CD4-positive, alpha-beta memory T cell (primary cell): ENCODE measurements at places on chromosomes 7 and 10.

DNA sequence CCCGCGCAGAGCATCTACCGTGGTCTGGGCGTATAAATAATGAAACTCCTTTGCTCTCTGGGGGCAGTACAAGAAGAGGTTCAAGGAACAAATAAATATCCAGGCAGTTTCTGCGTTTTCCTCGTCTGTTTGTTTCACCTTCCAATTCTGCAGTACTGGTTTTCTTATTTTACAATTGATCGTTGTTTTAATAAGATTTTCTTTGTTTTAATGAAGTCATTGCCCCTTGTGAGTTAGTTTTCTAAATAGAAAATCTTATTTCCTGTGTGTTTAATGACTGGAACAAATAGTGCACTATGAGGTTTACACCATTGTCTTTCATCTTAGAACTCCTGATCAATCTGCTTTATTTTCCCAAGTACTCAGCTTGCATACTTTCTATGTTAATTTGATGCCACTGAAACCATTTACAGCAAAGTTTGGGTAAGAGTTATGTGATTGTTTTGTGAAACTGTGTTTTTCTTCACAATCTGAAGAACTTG is 1.2 kb downstream of the PLEKHA1 start:
- no peak for DNase-seq

GRCh38 chr7:51647931-51648351 is 331.3 kb upstream of the COBL start:
- DNase-seq: no peak

- DNase-seq: no peak
Observed at GRCh38 chr10:71429304-71429703, 32.6 kb downstream of the CDH23 start.

DNA sequence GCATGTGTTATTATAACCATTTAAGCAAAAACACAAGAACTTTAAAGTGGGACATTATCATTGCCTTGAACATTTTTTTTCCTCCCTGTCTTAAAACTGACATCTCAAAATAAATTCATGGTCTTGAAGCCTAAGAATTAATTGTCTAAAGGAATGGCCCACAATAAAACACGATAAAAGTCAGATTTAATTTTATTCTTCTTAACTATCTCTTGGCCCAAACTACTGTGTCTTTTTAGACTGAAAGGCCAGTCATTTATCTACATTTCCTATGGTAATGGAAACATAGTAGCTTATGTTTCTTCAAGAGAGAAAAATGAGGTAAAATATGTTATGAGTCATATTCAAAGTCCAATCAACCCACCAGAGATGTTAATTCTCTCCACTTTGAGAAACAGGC is 24.4 kb upstream of the ETV1 start:
- no peak for DNase-seq

GRCh38 chr10:17906002-17906401 is 45.7 kb upstream of the SLC39A12 start:
- no peak for DNase-seq

GRCh38 chr7:37920849-37921805 is 687 bp downstream of the EPDR1 start:
- no peak for DNase-seq

GRCh38 chr7:102106625-102107024 is 180.0 kb upstream of the SH2B2 start:
- no peak for DNase-seq

GRCh38 chr7:55044791-55045190 is 26.0 kb downstream of the EGFR start:
- no peak for DNase-seq

GRCh38 chr10:56255298-56255697 is 105.8 kb downstream of the ZWINT start:
- DNase-seq: no peak

DNA sequence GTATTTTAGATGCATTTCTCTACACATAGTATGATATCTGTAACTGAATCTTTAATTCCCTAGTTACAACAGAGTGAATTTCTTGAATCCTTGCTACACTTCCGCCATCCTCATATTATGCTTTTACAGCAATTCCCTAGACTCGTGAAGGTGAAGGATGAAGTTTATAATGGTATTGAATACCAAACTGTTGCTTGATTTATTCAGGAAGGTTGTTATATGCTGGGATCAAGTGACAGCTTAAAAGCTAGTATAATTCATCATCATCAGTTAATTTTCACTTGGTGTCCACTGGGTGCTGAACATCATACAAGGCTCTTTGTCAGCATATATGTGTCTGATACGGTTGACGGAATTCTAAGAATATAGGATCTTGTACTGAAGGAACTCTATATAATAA is 47.2 kb downstream of the MDFIC start:
- no peak for DNase-seq

GRCh38 chr10:79186486-79187120 is 117.8 kb downstream of the ZMIZ1 start:
- DNase-seq: no peak

DNA sequence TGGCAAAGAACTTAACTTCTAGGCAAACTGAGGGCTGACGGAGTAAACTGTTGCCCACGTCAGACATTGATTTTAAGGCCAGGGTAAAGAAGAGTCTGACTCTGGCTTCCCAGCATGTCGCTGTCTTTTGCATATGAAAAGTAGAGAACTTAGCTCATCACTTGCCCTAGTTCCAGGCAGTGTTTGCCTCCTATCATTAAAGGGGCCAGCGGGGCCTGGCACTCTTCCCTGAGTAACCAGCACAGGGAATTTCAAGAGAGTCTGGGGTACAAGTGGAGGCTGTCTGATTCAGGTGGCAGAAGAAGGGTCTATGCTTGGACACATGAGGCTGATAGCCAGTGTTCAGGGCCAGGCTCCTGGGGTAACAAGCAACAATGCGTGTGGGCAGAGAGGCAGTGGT is 4.8 kb downstream of the DENND2A start:
- DNase-seq: no peak

GRCh38 chr7:15561835-15562234 is at the start of gene AGMO:
AGMO (minus strand) TSS chr7:15562015.
- DNase-seq: no peak

DNA sequence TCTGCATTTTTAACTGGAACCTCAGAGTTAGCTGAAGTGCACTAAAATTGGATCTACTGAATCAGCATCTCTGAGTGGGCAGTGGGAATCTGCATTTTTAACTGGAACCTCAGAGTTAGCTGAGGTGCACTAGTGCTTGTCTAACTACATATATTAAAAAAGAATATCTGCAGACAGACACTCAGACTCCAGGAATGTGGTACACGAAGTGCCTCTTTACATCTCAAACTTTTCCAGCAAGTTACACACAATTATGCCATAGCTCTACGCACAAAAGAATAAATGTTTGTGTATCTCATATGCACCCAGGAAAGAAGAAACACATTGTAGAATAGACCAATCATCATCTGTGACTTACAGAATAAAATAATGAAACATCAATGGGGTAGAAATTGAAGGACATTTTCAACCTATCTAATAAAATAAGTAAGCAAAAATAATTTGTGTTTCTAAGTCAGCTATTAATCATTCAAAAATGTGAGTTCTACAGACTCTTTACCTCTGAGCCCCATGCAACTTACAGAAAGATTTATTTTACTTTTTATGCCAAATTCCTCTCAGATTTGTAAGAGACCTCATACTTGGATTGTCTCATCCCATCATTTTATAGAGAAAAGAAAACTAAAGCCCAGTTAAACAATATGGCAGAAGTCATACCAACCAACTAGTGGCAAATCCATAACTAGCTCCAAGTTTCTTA is 28.3 kb downstream of the PPP1R3A start:
- DNase-seq: no peak

GRCh38 chr10:120978589-120979252 is 127.6 kb downstream of the WDR11 start:
- DNase-seq: no peak

DNA sequence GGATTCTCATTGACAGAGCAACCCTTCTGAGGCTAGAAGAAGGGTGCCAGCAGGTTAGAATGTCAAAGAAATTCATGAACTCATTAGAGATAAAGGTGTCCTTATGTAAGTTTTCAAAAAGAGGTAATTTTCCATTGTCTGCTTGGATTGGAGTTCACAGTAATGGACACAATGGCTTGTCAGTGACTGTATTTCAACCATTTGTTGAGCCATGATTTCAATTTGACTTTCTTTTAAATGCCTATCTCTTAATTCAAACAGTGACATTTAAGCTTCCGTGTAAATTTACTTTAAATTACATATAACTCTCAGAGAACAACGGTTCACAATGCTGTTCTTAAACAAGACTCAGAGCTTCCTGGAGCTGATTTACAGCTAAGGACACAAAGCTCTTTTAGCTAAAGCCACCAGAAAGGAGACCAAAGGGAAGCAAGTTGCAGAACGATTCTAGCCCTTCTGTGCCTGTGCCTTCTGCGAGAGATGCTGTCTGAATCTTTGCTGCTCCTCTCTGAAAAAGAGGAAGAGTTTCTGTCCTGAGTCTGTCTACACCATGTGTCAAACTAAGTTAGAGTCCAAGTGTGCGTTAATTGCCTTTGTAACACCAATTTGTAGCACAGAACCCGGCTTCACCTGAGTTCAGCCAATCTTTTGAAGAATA is 42.2 kb upstream of the PFKP start:
- DNase-seq: no peak

GRCh38 chr7:70060298-70061068 is 462.2 kb downstream of the AUTS2 start:
- no peak for DNase-seq

GRCh38 chr10:132223156-132223590 is 36.4 kb downstream of the DPYSL4 start:
- DNase-seq: peak; percentile 53

GRCh38 chr10:95284807-95285206 is 6.0 kb downstream of the PDLIM1 start:
- DNase-seq: no peak

DNA sequence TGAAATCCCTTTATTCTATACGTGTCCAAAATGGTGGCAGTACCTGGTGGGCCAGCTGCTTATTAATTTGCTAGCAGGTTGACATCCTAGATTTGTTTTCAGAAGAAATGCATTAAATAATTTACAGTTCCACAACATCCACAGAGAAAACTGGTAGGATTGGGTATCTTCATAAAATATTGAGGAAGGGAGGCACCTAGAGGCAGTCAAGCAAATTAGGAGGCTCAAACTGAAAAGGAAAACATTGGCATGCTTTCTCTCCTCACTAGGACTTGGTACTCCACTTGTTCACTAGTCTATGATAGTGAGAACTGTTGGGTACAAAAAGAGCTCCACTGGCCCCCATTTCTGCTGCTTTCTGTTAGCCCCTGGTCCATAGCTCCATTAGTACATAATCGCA is 18.3 kb upstream of the LRGUK start:
- DNase-seq: no peak

- DNase-seq: no peak
Observed at GRCh38 chr7:36820527-36821170, 96.4 kb upstream of the AOAH start.

DNA sequence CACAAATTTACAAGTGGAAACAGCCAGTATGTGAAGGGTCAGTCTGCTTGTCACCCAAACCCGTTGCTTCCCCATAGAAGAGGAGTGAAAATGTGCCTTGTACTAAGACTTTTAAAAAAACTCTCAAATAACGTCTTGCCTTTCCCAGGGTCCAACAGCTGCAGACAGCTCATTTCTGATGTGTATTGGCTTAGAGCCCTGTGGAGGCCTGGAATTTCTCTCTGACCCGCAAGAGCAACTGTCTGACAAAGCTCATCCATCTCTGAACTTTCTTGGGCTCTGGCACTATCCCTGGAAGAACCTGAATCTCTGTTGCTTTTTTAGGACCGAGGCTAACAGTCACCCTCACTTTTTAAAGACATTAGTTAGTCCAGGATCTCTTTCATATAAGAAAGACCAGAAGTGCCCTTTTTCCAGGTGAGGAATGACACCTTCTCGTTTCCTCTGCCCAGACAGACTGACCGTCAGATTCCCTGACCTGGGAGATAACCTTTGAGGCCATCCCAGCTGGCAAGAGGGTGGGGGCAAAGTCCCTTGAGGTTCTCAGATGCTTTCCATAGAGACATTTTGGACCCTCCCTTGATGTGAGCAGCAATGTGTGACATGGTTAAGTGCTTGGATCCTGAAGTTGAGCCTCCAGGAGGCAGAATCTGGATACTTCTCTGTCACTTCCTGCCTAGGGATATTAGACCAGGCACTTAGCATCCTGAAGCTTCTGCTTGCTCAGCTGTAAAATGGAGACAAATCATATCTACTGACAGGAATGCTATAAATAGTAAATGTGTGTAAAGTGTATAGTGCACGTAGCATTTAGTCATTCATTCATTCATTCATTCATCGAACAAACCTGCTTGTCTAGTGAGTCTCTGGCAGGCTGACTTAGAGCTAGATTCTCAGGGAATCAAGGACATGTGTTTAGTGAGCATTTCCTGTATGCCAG is 4.5 kb upstream of the NODAL start:
- no peak for DNase-seq

- no peak for DNase-seq
Observed at GRCh38 chr7:70376561-70377031, 755.3 kb upstream of the GALNT17 start.
